ENCODE measurements at places on chromosomes 1 and 21.

- peak; percentile 31 for DNase-seq
These were observed at the start of gene RGL1 for GRCh38 chr1:183804916-183805841. TSS of gene RGL1 (plus strand) at chr1:183805120. CDS start at chr1:183805298, 178 bp downstream.

DNA sequence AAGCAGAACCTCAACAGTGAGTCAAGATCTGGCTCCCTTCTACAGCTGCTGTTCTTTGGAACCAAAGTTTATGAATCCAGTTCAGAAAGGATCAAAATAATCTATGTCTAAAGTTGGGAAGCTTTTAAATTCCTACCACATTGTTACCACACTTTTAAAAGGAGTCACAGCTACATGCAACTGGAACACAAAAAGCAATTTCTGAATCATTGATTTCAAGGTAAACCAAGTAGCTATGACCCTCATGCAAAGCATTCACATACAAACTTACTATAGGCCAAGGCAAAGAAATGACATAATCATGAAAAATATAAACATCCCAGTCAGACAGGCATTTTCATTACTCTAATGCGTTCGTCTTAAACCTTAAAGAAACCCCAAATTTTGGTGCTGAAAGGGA is 3.5 kb downstream of the SIPA1L2 start:
- no peak for DNase-seq

DNA sequence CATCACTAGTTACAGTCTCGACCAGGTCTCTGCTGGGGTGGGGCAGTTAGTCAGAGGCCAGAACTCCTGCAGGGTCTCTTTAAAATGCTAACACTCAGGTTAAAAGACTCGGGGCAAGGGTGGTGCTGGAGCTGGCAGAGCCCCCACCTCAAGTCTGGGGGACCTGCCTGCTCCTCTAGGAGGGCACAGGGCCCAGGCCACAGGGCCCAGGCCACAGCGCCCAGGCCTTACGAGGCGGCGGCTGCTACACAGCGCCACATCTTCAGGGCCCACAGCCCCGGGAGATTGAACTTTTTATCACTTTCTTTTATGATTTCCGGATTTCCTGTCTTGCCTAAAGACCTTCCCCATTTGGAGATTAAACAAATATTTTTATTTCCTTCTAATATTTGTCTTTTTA is 10.4 kb downstream of the MPZ start:
- peak; percentile 37 for DNase-seq

DNA sequence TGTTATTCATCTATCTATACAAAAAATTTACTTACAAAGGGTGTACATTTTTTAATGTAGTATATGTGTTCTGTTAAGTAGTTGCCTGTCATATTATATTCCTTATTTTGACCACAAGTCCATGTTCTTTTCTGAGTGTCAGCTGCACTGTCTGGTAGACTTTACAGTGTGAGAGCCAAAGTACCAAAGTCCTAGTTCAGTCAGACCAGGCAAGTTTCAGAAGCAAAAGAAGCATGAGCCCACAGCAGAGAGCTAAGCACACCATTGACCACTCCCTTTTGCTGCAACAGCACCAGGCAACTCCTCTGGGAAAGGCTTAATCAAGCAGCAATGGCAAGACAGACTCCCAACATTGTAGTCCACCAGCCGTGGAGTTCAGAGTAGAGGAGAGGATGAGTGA is 631.9 kb upstream of the PKN2 start:
- DNase-seq: no peak

DNA sequence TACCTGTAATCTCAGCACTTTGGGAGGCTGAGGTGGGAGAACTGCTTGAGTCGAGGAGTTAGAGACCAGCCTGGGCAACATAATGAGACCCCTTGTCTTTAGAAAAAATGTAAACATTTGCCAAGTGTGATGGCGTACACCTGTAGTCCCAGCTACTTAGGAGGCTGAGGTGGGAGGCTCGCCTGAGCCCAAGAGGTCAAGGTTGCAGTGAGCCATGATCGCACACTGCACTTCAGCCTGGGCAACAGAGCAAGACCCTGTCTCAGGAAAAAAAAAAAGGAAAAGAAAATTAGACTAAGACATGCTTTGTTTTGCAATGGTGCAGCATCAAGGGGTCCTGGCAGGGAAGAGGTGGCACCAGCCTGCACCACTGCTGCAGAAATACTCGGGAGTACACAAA is 16.8 kb upstream of the GPR157 start:
- DNase-seq: no peak

- no peak for DNase-seq
These were observed 8.9 kb downstream of the CHI3L2 start for GRCh38 chr1:111236379-111236778.

DNA sequence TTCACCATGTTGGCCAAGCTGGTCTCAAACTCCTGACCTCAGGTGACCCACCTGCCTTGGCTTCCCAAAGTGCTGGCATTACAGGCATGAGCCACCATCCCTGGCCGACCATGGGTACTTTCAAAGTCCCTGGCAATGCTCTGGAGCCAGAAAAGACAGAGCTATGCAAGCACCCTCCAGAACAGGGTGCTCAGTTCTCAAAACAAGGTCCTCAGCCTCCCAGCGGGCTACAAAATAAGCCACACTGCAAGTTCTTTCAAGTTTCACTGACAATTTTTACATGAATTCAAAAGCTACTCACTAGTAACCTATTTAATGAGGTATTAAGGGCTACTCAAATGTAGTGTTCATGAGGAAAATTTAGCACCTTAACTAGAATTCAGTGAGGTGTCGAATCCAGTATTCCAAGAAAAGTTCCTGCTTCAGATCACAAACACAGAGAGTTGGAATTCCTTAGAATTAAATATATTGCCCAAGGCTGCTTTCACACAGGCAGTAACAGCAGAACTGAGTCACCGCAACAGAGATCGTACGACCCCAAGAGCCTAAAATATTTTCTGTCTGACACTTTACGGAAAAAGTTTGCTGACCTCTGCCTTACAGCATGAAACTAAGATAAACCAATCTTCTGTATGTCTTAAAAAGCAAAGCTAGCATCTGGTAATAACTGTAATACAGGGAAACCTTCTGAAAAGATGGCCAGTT is 60.7 kb downstream of the HSF2BP start:
- DNase-seq: no peak

DNA sequence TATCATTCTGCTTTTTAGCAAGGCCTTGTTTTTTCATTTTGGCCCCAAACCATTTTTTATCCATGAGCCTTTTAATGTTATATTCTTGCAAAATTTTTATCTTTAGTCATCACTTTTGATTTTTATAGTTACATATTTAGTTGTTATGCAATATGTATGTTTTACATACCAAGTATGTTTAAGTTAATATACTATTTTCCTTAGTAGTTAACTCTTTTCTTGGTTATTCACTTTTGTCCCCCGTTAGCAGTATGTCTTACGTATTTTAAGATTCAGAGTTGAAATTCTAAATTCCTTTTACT is 44.5 kb downstream of the MAGI3 start:
- no peak for DNase-seq

- DNase-seq: no peak
These were observed 173.4 kb downstream of the SETD4 start for GRCh38 chr21:35886887-35887286.

DNA sequence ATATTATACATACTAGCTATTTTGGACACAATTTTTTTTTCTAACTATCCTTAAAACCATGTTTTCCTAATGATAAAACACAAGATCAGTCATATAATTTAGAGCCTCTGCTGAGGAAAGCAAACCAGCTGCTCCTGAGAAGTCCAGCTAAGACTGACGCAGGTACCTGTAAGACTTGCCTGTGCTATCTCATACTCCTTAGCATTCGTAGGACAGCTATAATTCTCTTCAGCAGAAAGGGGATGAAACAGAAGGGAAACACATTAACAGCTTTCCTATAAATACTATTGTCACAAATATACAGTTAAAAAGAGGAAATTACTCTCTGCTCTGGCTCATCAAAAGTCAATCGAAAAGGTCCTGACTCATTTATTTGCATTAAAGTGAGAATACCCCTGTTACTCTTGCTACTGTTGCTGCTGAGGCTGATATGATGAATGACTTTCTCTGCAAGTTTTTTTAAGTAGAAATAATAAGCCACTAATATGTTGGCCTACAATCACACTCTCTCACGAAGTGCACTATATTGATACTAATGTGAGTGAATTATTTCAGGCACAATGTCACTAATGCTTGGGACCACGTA is 757.1 kb downstream of the KCNT2 start:
- DNase-seq: peak; percentile 38

- no peak for DNase-seq
These were observed 26.7 kb upstream of the TP53BP2 start for GRCh38 chr1:223872308-223872901.

GRCh38 chr1:3213730-3214129 is 144.7 kb downstream of the PRDM16 start:
- no peak for DNase-seq

- DNase-seq: no peak
These were observed 54.6 kb upstream of the BMP8A start for GRCh38 chr1:39436842-39437241.

DNA sequence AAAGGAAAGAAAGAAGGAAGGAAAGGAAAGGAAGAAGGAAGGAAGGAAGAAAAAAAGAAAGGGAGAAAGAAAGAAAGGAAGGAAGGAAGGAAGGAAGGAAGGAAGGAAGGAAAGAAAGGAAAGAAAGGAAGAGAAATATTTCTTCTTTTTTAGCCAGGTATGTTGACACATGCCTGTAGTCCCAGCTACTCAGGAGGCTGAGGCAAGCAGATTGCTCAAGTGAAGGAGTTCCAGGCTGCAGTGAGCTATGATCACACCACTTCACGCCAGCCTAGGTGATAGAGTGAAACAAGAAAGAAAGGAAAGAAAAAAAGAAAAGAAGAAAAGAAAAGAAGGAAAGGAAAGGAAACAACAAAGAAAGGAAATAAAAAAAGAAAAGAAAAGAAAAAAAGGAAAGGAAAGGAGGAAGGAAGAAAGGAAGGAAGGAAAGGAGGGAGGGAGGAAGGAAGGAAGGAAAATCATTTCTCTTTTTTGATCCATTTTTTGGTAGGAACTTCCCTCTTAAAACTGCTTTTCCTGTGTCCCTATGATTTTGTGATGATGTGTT is 5.8 kb upstream of the ZMYM1 start:
- no peak for DNase-seq

- DNase-seq: no peak
These were observed 117.8 kb downstream of the TGFBR3 start for GRCh38 chr1:91768120-91768519.

GRCh38 chr1:164608651-164609057 is 49.7 kb downstream of the PBX1 start:
- peak; percentile 26 for DNase-seq

- no peak for DNase-seq
These were observed 11.1 kb downstream of the TNNI3K start for GRCh38 chr1:74246315-74246714.

DNA sequence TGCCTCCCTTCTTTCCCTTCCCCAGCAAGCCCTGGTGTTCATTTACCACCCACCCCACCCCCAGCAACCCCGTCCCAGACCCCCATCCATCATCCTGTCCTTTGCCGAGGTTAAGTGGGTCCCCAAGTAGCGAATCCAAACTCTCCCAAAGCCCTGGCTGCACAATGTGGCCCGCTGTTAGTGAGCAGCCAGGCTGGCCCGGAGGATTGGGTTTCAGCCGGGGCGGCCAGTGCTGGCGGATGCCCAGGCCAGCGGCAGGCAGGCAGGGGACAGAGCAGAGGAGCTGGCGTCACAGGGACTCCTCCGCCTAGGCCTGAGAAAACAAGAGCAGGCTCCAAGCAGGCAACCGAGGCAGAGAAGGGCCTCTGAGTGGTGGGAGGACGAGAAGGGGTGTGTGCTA is 61.4 kb downstream of the EPHB2 start:
- DNase-seq: no peak
